ENCODE measurements at places on chromosomes 6 and 20.

- no peak for DNase-seq
Measured at GRCh38 chr6:43175676-43176422, 4.8 kb downstream of the SRF start.

DNA sequence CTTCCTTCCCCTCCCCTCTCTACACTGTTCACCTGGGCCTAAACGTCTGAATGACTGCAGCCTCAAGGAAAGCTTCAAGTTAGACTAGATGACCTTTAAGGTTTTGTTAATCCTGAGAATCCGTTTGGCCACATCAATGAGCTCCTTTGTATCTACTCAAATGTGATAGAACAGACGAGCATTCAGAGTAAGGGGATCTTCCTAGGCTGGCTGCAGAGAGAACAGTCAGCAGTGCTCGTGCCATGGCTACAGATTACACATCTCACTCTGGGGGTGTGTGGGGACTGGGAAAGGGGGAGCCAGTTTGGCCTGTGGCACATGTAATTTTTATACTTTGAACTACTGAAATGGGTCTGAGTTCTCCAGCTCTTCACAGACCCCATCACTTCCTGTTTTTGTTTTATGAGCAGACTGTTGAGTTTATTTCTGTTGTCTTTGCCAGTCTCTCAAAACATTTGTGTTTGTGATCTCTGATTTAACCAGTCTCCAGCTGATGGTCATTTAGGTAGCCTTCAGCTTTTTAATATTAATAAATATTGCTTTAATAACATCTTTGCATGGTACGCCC is 50.9 kb downstream of the KCNS1 start:
- no peak for DNase-seq

DNA sequence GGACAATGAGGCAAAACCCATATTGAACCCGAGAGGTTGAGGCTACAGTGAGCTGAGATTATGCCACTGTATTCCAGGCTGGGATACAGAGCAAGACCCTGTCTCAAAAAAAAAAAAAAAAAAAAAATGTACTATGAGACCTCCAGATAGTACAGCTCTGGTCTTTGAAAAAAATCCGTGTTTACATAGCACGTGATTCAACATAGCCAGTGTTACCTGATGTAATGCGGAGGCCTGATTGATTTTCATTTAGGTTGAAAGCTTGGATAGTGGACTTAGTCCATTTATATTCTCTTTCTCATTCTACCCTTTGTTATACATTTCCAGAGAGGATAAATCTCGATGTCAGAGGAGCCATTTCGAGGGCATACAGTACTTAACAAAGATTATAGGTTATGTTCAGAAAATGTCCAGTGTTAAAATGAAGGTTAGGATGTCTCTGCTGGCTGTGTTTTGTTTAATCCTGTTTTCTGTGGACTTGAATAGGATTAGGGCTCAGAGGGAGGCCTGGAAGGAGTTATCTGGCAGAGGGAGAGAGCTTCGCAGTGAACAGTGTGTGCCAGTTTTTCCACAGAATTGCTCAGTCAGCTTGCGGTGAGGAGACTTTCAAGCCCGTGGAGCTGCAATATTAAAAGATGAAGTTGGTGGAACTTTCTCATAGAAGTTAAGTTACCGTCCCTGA is 33.9 kb upstream of the BCLAF1 start:
- no peak for DNase-seq

- DNase-seq: no peak
Measured at GRCh38 chr6:11944111-11944510, 68.0 kb upstream of the HIVEP1 start.

DNA sequence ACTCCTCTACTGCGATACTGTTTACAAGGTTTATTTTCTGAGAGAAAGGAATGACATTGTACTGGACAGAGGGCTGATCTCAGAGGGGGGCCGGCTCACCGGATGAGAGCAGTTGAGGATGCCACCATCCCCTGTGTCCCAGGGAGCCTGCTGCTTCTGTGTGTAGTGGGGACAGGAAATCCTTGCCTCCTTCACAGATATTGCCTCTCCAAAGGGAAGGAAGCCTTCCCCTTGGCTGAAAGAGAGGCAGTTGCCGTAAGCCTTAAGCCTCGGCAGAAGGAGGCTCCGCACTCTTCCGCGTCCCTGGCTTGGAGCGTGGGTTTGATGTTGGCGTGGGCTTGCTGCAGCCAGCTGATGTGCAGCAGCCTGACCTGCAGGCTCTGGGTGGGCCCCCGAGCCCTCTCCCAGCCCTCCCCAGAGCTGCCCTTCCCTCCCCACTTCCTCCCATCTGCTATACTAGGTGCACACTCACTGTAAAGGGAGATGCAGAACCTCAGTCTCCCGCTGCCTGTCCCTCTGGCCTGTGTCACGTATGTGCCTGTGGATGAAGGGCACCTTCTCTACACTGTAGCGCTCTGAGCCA is 45.7 kb upstream of the RPS6KA2 start:
- peak; percentile 47 for DNase-seq

DNA sequence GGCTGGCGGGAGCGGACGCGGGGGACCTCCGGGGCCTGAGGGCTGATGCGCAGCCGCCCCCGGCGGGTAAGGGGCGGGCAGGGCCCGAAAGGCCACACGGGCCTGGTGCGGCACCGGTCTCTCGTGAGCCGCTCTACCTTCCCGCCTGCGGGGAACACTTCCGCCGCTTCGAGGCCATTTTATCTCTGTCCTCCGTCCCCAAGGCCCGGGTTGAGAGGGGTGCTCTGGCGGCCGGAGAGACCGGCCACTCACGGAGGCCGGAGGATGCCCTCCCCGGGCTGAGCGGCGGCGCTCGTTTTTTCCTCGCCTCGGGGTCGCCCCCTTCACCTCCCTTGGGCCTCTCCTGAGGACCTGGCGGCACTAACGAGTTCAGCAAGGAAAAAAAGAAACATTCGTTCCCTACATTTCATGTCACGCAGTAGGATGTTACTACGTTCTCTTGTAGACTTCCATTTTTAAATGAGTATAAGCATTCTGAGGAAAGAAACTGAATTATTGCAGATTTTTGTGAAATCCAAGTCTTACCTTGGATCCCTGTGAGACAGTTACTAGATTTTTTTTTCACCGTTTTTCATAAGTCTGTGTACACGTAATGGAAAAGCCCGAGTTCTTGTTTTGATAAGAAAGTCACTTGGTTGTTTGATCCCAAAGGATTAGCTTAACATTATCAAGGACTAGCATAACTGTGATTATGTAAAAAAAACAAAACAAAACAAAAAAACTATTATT is 575 bp downstream of the WTAP start:
- DNase-seq: no peak

DNA sequence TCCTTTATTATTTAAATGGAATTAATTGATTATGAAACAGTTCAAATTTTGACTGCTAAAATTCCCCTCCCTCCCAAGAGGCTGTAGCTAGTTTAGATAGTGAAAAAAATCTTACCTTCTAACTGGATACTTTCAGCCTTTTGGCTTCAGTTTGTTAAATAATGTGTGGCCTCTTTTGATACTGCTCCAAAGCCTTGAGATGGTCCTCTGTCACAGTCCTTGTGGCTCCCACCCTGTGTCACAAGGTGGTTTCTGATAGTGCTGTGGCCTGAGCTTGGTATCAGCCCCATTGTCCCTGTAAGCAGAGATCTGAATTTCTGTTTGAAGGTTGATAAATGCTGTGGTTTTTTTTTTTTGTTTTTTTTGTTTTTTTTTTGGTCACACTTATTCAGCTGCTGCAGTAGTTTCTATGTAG is 20.8 kb downstream of the PANK2 start:
- DNase-seq: no peak

GRCh38 chr20:63587776-63588591 is 13.9 kb upstream of the HELZ2 start:
- DNase-seq: no peak

DNA sequence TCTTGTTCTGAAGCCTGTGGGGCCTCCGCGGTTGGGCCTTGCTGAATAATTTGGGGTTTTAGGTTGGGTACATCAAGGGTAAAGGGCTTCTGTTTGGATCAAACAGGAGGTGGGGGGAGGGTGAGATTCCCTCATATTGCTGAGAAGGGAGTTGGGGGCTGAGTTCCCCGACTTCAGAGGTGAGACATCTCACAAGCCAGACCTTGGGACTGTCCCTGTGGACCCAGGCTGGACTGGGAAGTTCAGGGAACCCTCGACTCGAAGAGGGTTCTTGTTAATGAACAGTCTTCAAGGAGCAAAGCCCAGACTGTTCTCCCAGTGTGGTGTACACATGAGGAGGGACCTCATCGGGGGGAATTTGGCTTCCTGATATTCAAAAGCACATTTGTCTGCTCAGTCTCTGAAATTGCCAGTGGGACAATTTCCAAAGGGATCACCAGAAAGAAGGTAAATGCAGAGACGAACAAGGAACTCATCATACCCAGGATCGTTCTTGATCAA is 118.5 kb downstream of the SYCP2 start:
- DNase-seq: no peak

DNA sequence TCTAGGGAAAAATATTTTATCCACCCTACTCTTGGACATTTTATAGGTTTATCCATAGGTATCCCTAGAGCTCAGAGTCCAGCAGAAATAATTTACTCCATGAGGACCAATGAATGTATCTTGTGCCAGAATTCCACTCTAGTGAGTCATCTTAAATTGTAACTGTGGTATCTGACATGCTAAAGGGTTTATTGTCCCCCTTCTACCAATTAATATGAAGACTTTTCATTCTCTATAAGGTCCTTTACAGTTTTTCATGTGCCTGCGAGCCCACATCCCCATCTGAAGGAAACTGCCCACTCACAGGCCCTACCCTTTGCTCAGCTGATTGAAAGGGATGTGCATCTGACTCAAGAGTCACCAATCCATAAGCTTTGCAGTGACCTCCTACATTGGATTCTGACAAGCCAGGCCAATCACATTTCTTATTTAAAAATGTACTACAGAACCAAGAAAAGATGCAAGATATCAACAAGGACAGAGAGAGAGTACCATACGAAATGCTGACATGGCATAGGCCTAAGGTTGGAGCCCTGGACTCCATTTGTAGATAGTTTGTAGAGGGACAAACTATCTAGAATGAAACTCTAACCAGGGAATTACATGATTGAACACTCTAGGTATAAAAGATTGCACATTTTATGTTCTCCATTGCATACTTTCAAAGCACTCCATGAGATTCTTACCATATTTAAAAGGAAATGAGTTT is 93.4 kb upstream of the DEFB112 start:
- DNase-seq: no peak

DNA sequence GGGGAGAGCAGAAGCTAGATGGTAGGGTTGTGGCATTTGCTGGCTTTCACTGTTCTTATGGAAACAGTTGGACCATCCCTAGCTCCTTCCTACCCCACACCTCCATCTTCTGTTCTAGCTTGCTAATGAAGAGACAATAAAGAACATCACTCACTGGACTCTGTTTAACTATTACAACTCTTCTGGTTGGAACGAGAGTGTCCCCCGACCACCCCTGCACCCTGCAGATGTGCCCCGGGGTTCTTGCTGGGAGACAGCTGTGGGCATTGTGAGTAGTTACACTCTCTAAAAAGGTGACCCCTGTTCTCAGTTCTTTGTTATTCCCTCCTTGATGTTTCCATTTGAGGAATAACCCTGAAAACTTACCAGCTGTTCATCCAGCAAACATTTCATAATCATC is 40.4 kb upstream of the NOP56 start:
- DNase-seq: no peak

- DNase-seq: no peak
Measured at GRCh38 chr6:141744971-141745370, 387.8 kb upstream of the GJE1 start.

GRCh38 chr20:2626853-2627541 is 25.4 kb upstream of the NOP56 start:
- DNase-seq: no peak

Data from SK-N-SH (cell line).